Stimulated activated CD4-positive, alpha-beta T cell treated with anti-CD3 and anti-CD28 coated beads, Interleukin-15, amount 100 ng/mL, for 24 hours (primary cell): ENCODE measurements at places on chromosomes 6 and 20.

GRCh38 chr6:32087574-32088486 is 21.3 kb downstream of the TNXB start:
- peak; percentile 84 for DNase-seq

- DNase-seq, result no peak
Measured at GRCh38 chr20:33105316-33105924, 26.0 kb downstream of the BPIFB4 start.

GRCh38 chr6:13071550-13072345 is 256.6 kb downstream of the TBC1D7 start:
- no peak for DNase-seq

- no peak for DNase-seq
Measured at GRCh38 chr6:33061987-33062386, 11.5 kb downstream of the HLA-DPA1 start.

GRCh38 chr6:113920663-113921267 is 50.2 kb downstream of the HDAC2 start:
- no peak for DNase-seq

DNA sequence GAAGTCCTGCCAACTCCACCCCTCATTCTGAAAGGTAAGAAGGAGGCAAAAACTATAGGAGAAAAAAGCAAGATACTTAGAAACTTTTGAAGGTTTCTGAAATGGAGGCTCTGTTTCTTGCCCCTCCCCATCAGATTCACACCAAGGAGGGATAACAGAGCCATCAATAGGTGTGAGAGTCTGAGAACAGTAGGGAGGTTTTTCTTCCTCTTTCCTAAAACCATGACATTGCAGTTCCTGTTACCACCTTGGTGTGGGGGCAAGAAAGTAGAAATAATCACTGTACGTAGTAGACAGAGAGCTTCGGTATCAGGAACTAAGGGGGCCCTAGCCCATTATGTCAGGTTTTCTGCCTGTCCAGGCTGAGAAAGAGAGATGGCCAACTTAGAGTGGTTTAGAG is 333.3 kb upstream of the SYNCRIP start:
- no peak for DNase-seq

GRCh38 chr20:17956099-17956685 is 12.4 kb downstream of the SNX5 start:
- no peak for DNase-seq

DNA sequence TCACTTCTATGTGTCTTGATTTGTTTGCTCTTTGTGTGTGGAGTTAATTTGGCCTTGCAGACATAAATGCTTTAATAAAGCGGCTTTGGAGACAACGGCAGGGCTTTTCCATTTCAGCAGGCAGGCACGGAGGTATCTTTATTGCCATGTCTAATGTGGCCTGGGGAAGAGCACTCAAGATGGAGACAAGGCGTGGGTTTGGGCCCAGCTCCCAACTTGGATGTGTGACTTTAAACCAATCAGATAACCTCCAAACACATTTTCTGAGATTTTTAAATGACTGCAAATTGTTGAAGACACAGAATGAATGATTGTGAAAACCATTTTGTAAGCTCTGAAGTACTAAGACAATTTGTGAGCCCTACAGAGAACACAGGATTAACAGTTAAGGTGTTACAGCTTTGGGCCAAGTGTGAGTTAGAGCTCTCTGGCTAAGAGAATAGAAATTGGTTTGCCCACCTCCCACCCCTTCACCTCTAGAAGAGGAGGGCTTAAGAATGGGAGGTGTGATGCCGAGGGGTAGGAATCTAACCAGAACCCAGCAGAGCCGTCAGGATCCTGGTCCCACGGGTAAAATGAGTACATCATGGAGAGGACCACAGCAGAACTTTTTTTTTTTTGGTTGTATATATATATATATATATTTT is 9.0 kb downstream of the DYNLT1 start:
- no peak for DNase-seq

- peak; percentile 30 for DNase-seq
Measured at GRCh38 chr20:33370291-33370690, 31.0 kb downstream of the CDK5RAP1 start.

DNA sequence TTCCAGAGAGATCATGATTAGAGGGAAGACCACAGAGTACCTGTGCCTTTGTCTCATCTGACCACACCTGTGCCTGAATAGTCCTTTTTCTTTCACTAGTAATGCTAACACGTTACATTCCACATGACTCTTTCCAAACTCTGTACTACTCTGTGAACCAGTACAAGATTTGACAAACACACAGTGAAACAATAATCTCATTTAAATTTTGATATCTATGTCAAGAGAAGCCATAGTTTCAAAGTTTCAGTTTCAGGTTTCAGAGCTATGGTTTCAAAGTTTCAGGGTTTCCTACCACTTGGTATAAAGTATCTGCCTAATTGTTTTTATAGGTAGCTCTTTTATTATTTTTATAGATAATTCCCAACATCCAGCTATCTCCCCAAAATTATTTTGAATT is 62.0 kb upstream of the PHACTR2 start:
- DNase-seq, result no peak

DNA sequence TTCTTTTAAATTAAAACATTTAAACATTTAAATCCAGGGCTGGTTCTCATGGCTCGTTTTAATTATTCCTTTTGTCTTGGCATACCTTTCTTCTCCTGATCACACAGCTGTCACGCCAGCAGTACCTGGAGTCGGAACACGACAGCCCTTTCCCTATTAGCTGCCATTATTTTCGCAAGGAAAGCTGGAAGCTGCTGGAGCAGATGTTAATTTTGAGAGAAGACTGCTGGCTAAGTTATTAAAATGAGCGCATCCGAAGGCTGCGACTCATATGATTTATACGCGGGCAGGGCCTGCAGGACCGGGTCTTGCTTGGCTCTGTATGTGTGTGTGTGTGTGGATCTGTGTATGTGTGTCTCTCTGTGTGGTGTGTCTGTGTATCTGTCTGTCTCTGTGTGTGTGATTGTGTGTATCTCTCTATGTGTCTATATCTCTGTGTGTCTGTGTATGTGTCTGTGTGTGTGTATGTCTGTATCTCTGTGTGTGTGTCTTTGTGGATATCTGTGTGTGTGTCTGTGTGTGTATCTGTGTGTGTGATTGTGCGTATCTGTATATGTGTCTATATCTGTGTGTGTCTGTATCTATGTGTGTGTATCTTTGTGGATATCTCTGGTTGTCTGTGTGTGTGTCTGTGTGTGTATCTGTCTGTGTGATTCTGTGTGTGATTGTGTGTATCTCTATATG is 191.5 kb downstream of the CDH4 start:
- DNase-seq, result no peak

- no peak for DNase-seq
Measured at GRCh38 chr6:62344850-62345249, 58.8 kb upstream of the KHDRBS2 start.

DNA sequence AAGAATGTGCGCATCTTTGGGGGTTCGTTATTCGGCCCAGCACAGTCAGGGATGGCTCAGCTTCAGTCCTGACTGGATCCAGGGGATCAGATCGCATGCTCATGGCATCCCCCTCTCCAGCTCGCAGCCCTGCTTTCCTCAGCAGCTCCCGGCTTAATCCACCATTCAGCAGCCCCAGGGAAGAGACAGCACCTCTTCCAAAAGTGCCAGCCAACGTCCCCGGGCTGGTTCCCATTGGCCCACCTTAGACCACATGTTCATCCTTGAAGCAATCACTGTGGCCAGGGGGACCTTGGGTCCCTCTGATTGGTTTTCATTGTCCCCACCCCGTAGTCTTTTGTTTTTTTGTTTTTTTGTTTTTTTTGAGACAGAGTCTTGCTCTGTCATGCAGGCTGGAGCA is 188.7 kb downstream of the ZMYND8 start:
- no peak for DNase-seq

DNA sequence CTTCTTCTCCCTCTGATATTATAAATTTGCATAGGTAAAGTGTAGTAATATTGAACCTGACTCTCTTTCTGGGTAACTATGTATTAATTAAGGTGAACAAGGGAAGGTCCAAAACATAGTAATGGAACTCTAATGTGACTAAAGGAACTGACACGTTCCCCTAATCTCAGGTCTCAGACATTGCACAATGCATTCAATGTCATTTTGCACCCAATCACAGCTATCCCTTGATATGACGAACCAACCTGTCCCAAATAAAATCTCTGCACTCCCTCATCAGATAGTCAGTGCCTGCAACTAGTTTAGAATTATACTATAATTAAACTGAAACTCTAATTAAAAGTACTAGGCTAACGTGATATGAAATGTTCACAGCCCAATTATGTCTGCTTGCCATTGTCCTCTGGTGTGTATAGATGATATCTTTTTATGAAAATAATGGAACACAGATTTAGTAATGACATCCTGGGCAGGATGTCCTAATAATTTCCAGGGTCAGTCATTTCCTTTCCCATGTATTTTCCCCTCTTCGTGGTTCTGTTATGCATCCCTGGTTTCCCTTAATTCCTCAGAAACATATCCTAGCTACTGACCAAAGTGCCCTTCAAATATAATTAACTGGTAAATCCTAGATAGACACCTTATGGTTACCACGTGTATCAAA is 36.8 kb downstream of the PTPRK start:
- DNase-seq, result no peak

- DNase-seq, result peak; percentile 26
Measured at GRCh38 chr6:118843685-118844390, 50.1 kb upstream of the ASF1A start.

GRCh38 chr20:60249436-60249835 is 291.2 kb downstream of the CDH26 start:
- no peak for DNase-seq

GRCh38 chr20:7742479-7742878 is 197.8 kb downstream of the HAO1 start:
- no peak for DNase-seq

DNA sequence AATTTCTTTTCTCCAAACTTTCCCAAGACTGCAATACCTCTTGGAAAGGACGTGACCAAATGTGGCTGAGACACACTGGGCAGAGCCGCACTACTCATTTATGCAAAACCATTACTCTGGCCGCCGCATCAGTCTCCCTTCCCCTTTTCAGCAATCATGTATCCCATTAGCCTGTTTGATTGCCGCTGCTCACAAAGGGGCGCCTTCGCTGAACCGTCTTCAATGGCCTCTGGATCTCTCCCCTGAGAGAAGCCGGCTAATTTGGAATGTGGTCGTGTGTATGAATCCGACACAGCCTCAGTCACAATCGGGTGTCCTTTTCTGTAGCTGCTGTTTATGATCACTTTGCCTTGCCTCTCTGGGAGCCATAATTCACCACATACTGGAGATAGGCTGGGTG is 361.1 kb downstream of the ZFAND3 start:
- no peak for DNase-seq

GRCh38 chr6:36698871-36699271 is 1.2 kb downstream of the RAB44 start:
- no peak for DNase-seq

GRCh38 chr6:74597840-74598239 is 608.0 kb downstream of the COL12A1 start:
- no peak for DNase-seq

- DNase-seq, result no peak
Measured at GRCh38 chr6:28776269-28777146, 147.3 kb downstream of the TRIM27 start.

- no peak for DNase-seq
Measured at GRCh38 chr20:61875996-61876395, 189.7 kb downstream of the TAF4 start.

- DNase-seq, result no peak
Measured at GRCh38 chr20:17762243-17762872, 62.6 kb downstream of the BANF2 start.

- DNase-seq, result no peak
Measured at GRCh38 chr6:25012657-25013056, 76.9 kb upstream of the RIPOR2 start.

GRCh38 chr6:98970469-98970868 is 22.7 kb upstream of the FBXL4 start:
- DNase-seq, result no peak

DNA sequence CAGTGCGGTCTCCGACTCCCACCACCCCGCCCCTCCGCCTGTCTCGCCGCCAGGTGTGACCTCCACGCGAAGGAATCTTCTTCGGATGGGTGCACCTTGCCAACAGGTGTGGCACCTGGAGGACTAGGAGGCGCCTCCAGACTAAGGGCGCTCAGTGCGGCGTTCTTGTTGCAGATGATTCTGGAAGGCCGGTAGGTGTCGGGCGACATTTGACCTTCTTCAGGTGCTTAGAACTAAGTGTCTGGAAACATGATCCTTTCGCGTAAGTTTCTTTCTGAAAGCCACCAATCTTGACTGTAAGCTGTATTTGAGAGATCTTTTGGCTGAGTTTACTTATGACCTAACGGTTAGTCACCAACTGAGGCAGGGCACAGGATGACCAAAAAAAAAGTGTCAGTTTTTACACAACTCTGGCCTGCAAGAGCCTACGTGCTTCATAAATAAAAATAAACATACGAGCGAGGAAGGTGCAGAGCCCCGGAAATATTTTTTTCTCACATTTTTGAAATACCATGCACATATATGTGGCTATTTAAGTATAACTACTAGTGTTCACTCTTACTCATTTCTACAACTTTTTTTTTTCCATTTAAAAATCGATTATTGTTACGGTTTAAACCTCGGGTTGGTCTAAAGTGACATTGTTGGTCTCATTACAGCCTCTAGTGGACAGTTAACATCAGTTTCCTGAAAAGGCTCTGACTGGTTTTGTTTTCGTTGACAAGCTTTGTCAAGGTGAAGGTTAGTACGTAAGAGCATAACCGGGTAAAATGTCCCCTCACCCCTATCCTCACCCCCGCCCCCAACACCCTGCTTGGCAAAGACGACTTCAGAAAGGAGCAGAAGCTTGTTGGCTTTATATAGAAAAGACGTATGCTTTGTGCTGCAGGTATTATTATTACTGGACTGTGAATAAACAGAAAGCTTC is 1.6 kb upstream of the ATXN1 start:
- peak; percentile 53 for DNase-seq

DNA sequence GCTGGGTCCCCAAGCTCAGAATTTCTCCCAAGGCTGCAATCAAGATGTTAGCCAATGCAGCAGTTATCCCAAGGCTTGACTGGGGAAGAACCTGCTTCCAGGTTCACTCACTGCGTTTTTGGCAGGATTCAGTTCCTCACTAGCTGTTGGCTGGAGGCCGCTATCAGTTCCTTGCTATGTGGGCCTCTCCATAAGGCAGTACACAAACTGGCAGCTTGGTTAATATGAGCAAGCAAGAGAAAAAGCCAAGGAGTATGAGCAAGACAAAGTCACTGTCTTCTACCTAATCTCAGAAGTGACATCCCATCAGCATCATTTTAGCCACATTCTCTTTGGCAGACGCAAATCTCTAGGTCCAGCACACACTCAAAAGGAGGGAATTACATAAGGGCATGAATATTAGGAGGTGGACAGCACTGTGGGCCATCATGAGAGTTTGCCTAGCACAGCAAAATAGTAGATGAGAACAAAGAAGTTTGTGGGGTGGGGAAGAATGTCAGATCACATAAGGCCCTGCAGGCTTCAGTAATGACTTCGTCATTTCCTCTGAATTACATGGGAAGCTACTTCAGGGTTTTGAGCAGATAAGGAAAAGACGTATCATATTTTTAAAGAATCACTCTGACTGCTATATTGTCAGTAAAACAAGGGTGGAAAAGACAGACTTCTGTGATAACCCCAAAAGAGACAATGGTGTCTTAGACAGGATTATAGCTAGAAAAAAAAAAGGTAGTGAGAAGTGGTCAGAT is 25.5 kb downstream of the LMBRD1 start:
- no peak for DNase-seq
